NCI-H1105 treated with DMSO at 0.1 percent for 48 hours (cell line): ENCODE measurements at places on chromosomes 11 and 22.

GRCh38 chr11:71998649-71999310 is at the start of gene IL18BP:
TSS of gene IL18BP (plus strand) at chr11:71998909. CDS start at chr11:71999985, 1,076 bp downstream.
- no peak for DNase-seq

DNA sequence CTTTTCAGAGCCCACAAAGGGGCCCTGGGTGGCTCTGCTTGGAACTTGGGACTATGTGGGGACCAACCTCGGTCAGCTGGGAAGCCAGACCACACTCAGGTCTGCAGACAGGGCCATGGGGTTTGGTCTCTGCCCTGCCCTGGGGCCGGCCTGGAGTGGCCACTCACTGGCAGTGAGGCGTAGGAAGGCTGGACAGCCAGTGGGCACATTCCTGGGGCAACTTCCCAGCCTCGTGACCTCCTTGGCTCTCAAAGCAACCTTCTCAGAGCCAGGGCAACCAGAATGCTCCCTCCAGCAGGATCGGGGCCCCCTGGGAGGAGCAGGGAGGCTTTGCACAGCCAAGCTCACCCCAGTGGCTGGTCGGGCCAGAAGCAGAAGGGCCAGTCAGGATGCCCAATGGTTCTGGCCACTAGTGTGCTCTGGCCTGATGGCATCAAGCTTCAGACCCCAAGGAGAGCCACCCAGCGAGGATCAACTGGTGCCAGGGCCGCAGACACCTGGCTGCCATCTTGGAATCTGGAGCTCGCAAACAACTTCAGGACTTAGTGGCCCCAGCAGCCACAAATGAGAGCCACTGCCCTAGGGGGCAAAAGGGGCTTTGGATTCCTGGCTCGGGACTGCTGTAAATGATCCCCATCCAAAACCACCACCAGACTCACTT is 87.1 kb downstream of the MYEOV start:
- DNase-seq = no peak

GRCh38 chr22:44182588-44183286 is 2.0 kb downstream of the PARVG start:
- no peak for DNase-seq

GRCh38 chr11:9573775-9574621 is 528 bp downstream of the WEE1 start:
- DNase-seq = no peak

DNA sequence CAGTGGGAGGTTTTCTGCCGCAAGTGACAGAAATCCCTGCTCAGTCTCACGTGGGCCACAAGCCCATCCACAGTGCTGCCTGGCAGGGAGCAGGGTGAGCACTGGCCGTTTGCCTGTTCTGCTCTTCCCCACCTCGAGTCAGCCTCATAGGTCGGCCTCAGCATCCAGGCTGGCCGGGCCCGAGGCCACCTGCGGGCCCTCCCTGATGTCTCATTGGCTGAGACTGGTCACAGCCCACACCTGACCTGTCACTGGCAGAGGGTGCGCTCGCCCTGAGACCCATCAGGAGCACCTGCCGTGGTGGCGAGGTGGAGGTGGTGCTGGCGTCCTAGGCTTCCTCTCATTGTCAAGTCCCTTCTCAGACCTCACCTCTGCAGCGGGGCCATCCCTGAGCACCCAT is 72.1 kb downstream of the ELFN2 start:
- no peak for DNase-seq

GRCh38 chr11:44532809-44533208 is 32.7 kb upstream of the CD82 start:
- DNase-seq = no peak

DNA sequence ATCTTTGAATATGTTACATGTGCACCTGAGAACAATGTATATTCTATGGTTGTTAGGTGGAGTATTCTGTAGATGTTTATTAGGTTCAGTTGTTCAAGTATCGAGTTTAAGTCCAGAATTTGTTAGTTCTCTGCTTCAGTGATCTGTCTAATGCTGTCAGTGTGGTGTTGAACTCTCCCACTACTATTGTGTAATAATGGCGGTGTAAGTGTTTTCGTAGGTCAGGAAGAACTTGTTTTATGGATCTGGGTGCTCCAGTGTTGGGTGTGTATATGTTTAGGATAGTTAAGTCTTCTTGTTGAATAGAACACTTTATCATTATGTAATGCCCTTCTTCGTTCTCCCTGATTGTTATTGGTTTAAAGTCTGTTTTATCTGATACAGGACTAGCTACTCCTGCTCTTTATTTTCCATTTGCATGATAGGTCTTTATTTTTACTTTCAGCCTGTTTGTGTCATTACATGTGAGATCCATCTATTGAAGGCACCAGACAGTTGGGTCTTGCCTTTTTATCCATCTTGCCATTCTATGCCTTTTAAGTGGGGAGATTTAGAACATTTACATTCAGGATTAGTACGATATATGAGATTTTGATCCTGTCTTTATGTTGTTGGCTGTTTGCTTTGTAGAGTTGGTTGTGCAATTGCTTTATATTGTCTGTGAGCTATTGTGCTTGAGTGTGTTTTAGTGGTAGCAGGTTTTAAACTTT is 121.6 kb downstream of the DDX10 start:
- DNase-seq = no peak

GRCh38 chr11:1317432-1317831 is 8.0 kb upstream of the TOLLIP start:
- no peak for DNase-seq

- DNase-seq = no peak
These were observed 38.7 kb downstream of the MYO18B start for GRCh38 chr22:25780673-25781072.

DNA sequence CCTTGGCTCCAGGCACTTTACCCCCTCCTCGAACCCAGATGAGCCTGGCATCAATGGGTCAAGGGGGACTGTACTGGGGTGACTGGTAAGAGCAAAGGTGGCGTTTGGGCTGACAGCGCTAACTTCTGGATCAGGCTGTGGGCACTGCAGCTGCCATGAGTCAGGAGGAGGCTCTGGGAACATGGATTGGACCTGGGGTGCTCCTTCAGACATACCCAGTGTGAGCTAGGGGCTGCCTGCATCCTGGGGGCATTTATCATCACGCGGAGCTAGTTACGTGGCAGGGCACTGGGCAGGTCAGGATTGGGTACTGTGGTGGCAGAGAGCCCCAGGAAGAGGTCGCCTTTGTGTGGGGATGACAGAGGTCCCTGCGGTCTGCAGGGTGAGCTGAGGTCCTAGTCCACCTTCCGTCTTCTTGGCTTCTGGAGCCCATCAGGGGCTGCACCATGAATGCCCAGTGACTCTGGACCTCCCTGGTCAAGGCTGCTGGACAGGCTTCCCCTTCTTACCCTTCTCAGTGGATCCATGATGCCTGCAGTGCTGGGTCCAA is 13.1 kb downstream of the GRIK4 start:
- no peak for DNase-seq

- peak; percentile 13 for DNase-seq
These were observed 15.5 kb downstream of the CLMP start for GRCh38 chr11:123179586-123179985.

GRCh38 chr11:61735391-61735790 is 17.0 kb upstream of the MYRF start:
- no peak for DNase-seq

DNA sequence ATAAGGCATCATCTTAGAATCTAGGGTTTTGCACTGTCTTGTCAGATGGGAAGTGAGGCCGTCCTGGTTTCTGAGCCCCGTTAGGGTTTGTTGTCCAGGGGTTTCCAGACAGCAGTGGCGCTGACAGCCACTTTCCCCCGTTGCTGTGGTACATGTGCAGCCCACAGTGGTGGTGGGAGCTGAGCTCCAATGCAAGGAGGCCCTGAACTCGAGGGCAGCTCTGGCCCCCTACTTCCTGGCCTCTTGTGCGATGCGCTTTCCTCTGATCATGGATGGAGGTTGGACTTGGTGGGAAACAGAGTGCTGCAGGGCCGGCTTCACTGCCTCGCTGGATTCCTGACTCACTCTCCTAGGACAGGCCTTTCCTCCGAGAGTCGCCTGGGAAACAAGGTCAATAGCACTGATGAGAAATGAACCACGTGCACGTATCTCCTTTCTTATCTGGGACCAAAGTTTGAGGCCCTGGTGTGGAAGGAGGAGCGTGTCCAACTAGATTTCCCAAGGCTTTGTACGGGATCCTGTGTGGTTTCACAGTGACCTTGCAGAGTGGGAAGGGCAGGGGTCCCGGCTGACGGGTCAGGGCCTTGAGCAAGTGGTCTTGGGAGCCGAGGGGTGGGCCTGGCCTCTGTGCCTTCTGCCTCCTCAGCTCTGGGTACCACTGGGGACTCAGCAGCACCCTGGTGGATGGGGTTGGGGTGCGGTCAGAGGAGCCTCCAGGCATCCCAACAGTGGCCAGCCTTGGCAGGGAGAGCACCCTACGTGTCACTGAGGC is 3.7 kb downstream of the PHRF1 start:
- no peak for DNase-seq

DNA sequence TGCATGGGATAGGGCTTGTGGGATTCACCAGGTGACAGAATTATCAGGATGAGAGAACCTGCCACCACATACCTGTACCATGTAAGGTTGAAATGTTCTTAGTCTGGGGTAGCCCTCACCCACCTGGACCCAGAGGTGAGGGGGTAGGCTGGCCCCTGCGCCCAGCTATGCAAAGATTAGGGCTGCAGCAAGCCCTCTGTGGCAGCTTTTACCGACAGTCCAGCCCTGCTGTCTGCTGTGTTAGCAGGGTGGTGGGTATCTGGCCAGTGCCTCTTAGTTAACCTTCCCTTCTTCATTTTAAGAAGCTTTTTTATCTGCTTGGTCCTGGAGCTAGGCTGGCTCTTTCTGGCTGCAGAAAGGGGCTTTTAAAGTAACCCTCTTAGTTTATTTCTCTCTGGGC is 13.9 kb downstream of the INSC start:
- no peak for DNase-seq

GRCh38 chr11:10784232-10785145 is 24.2 kb downstream of the EIF4G2 start:
- peak; percentile 87 for DNase-seq

GRCh38 chr11:111283945-111284481 is 14.3 kb upstream of the POU2AF3 start:
- no peak for DNase-seq

DNA sequence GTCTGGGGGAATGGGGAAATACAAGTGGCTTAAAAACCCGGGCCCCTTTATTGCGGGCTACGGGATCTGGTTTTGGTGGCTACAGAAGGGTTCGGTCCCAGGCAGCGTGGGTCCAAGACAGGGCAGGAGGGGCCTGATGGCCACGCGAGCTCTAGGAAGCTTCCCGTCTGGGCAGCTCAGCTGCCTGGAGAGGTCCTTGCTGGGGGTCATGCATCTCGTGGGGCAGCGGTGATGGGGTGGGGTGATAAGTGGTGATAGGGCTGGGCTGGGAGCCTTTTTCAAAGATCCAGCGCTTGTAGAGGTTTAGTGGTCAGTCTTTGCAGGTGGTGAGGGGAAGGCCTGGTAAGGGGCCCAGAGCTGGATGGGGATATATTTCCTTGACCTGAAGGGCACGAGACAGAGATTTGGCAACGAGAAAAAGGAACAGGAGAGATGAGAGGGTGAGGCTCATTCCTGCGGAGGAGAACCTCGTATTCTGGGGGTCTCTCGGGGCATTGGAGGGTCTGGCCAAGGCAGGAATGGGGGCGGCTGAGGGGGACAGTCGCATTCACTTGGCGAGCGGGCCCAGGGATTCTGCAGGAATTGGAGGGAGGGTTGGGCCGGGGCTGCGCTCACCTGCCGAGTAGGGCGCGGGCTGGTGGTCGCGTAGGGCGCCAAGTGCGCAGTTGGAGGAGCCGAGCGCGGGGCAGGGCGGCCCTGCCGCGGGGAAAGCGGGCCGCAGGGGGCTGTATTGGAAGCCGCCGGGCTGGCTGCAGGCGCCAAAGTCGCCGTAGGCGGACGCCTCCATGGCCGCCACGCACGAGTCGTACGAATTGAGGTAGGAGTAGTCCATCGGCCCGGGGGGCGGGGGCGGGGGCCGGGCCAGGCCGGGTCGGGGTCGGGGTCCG is 560 bp downstream of the PHOX2A start:
- DNase-seq = no peak

GRCh38 chr22:36194971-36195370 is 6.6 kb downstream of the APOL4 start:
- peak; percentile 18 for DNase-seq

DNA sequence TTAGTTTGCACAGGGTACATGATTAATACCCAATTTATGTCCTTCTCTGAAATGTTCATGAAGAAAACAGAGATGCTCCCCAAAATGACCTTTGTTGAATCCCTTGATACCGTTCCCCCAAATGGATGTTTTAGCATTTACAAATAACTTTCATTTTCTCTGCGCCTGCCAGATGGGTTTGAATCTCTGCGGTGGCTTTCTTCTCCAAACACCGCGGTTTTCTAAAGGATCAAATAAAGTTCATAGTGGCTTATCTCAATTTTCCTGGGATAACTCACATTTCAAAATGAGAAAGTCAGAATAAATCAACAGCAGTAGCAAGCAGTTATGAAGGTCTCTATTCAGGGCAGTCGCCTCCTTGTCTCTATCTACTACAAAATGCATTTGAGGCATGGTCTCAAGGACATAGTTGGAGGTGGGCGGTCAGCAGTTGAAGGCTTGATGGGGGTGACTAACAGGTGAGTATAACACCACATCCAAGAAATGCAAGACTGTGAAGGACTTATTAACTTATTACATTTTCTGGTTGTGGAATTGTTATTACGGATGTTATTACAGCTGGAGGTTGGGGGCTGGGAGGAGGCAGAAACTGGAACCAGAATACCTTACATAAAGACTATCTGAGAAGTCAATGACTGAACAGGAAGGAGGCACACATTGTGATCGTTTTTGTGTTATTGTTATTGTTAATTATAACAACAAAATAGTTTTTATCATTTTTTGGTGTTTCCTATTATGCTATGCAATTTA is 1513.3 kb downstream of the FAM181B start:
- no peak for DNase-seq

DNA sequence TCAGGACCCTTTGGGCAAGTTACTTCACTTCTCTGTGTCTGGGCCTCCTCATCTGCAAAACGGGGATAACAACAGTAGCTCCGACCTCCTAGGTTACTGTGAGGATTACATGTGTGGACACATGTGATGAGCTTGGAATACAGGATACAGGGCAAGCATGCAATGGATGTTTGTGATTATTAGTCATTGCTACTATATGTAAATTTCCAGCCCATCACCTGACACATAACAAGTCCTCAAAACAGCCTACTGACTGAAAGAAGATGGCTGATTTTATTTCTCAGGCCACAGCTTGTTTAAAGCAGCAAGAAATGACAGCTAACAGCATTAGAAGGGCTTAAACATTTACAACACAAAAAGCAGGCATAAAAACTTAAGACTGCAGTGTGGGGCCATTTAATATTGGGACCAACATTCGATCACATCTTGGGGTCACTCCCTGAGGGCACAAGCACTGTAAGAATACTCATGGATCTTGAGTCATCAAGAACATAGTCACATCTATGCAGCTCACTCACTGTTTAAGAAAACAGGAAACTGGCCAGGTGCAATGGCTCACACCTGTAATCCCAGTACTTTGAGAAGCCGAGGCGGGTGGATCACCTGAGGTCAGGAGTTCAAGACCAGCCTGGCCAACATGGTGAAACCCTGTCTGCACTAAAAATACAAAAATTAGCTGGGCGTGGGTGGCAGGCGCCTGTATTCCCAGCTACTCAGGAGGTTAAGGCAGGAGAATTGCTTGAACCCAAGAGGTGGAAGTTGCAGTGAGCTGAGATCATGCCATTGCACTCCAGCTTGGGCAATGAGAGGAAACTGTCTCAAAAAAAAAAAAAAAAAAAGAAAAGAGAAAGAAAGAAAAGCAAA is 49.5 kb downstream of the ABTB2 start:
- no peak for DNase-seq

GRCh38 chr22:50046019-50046415 is 12.1 kb downstream of the TTLL8 start:
- no peak for DNase-seq

- DNase-seq = no peak
These were observed 12.2 kb downstream of the RPS6KA4 start for GRCh38 chr11:64371201-64371600.

- no peak for DNase-seq
These were observed 2.0 kb downstream of the SBF2 start for GRCh38 chr11:10291801-10292638.
